ENCODE measurements at places on chromosomes 5 and 9. TPM values are rescaled to one million over a fixed set of nuclear protein-coding genes. Genes with fewer than 3 reads are reported as not detected.

Gene PTCD2
- total RNA-seq: 10.0 TPM

DNA sequence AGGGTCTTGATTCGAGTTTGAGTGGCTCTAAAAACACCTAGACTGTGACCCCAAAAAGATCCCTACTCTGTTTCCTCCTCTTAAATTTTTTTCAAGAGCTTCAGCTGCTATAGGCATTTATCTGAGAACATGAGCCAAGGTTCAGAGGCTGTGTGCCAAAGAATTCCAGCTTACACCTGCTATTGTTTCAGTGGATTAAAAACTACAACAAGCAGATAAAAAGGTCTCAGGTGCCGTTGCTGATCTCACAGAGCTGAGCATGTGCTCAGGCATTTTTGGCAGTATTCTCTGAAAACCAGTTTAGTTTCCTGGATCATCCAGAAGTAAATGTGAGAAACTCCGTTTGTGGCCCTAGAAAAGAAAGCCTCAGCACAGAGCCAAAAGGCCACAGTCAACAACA is 349.2 kb downstream of the DEPDC1B start:
- H3K36me3 ChIP-seq: no peaks in the 10 kb centered on the region
- H3K4me1 ChIP-seq: no peaks in the 10 kb centered on the region
- H3K4me3 ChIP-seq: no peak overlapping the region
- no peak for DNase-seq

DNA sequence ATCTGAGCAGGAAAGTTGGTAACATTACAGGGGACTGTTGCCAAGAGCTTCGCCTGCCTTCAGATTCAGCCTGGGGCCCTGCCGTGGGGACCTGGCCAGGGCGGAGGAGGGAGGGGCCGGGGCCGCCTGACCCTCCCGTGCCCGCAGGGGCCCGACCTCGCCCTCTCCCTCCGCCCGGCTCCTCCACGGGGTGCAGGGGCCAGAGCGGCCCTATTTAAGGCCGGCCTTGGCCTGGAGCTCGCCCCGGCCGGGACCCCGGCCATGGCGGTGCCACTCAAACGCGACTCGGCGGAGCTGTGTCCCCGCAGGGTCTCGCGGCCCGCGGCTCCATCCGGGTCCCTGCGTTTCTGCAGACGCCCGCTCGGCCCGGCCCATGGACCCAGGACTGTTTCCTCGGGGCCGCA is 757 bp downstream of the TMEM250 start:
- H3K4me1 ChIP-seq: peaks cover 11% of the 10 kb centered on the region
- peak overlapping the region; percentile 74 for H3K27ac ChIP-seq
- DNase-seq: no peak

- no peak overlapping the region for H3K27ac ChIP-seq
- DNase-seq: no peak
- H3K27me3 ChIP-seq: peaks cover 2% of the 10 kb centered on the region
- H3K4me3 ChIP-seq: no peak overlapping the region
- no peaks in the 10 kb centered on the region for H3K4me1 ChIP-seq
Measured at GRCh38 chr5:175900157-175900556, 28.8 kb downstream of the CPLX2 start.

- H3K4me1 ChIP-seq: no peaks in the 10 kb centered on the region
- no peaks in the 10 kb centered on the region for H3K27me3 ChIP-seq
- H3K27ac ChIP-seq: no peak overlapping the region
- H3K36me3 ChIP-seq: no peaks in the 10 kb centered on the region
- H3K4me3 ChIP-seq: no peak overlapping the region
Measured at GRCh38 chr5:44365345-44365744, 23.9 kb downstream of the FGF10 start.

DNA sequence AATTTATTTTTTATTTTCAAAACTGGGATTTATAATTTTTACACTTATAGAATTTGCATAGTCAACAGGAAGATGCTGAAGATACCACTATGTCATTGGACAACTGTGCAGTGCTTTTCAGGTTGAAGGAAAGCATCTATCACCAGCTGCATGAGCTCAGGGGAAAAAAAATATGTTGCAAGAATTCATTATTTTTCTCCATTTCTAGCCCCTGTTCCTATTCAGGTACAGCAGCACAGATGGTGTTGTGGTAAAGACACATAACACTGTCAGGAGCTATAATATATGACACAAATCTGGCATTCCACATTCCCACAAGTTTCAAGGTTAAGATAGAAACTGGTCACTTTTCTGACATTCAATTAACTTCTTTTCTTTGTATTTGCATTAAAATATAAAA is 1088.6 kb downstream of the MAT2B start:
- H3K36me3 ChIP-seq: no peaks in the 10 kb centered on the region
- no peak for DNase-seq
- H3K27ac ChIP-seq: no peak overlapping the region
- no peaks in the 10 kb centered on the region for H3K4me1 ChIP-seq

All from IMR-90 (cell line).